ENCODE measurements at places on chromosomes 1 and 21.

DNA sequence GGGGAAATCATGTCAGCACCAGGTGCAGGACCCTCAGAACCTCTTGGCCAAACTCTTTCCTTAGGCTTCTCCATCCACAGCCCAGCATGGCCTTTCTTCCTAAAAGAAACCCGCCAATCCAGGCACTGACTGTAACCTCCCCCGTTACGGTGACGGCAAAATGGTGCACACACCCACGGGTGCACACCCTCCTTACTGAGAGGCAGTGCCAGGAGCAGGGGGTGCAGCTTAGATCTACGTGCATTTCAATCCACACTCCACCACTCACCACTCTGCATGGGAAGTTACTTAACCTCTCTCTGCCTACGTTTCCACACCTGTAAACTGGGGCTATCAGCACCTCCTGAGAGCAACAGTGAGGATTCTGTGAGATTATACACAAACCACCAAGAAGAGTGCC, 31.0 kb downstream of the SUSD4 start:
- DNase-seq, result no peak

GRCh38 chr1:235888119-235888643, 21.5 kb upstream of the LYST start:
- no peak for DNase-seq

DNA sequence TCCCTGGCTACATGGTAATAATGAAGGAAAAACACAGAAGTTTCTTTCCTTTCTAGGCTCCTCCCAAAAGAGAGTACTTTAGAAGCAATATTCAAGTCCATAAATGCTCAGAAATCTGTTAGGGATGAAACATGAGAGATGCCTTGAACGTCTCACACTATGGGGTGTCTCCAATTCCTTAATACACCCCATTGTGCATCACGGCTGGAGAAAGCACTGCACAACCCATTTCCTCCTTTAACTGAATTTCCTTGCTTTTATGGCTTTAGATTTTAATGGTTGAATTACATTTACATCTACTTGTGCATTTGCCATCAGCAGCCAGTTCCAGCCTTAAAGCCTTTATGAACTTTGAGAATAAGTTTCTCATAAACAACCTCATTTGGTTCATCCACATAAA, 498.9 kb upstream of the PTBP2 start:
- DNase-seq, result no peak

DNA sequence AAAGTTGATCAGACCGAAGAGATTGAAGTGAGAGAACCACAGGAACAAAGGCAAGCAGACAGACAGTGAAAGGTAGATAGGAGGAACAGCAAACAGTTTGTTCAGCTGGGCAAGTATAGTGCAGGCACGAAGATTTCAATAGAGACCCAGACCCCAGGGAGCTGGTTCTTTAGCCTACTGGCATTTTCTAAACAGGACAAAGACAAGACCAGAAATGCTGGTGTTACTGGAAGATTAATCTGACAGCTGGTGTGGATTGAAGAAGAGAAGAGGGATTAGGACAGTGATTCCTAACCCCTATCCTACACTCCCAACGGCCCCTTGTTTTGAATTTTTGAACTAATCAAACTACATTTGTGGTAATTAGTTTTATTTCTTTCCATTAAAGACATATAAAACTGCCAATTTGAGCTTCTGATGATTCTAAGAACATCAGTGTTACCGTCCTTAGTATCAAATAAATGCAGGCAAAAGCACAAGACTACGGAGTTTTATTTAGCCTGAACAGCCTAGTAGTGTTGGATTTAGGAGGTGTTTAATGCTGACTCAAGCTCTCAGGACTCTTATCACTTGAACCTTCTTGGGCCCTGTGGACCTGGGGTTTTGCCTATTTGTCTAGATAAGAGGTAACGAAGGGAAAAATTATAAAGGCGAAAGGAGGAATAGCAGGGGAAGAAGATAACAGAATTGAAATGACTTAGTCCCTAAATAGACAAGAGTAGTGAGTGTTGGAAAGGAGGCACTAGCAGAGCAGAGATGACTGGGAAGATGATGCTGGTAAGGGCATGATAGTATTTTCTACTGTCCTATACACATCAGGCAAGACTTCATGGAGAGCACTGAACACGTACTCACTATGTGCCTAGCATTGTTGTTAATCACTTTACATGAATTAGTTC, 2.0 kb downstream of the NPL start:
- no peak for DNase-seq

DNA sequence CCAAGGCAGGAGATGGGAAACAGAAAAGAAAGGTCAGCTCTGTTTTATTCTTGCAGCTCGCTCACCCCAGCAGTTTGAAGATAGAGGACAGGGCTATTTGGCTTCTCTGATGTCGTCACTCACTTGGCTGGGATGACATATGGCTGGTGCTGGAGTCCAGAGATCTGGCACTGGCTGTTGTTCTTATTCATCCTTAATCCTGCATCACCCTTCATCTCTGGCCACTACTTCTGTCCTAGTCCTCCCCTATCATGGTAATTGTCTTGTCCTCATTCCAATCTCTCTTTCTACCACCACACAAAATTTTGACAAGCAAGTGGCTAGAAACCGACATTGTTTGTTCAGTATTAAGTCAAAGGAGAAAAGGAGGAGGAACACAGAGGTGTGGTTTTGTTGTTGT, 103.8 kb upstream of the PDE4B start:
- DNase-seq, result no peak

DNA sequence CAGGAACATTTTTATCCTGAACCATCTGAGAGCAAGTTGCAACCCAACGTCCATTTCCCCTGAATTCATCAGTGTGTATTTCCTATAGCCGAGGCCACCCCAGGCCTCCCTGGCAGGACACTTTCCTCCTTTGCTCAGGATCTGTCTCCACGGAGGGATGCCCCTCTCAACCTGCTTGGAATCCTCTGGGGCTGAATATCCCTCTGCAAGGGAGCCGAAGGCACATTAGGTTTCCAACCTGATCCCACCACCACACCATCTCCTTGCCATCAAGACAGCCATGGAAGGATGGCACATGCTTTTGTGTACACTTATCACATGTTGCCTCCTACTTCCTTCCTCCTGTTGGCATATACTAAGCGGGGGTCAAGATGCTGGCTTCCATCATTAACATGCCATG, 74.8 kb upstream of the EDN2 start:
- no peak for DNase-seq

- no peak for DNase-seq
Measured at GRCh38 chr1:12171206-12172041, 4.6 kb downstream of the TNFRSF1B start.

DNA sequence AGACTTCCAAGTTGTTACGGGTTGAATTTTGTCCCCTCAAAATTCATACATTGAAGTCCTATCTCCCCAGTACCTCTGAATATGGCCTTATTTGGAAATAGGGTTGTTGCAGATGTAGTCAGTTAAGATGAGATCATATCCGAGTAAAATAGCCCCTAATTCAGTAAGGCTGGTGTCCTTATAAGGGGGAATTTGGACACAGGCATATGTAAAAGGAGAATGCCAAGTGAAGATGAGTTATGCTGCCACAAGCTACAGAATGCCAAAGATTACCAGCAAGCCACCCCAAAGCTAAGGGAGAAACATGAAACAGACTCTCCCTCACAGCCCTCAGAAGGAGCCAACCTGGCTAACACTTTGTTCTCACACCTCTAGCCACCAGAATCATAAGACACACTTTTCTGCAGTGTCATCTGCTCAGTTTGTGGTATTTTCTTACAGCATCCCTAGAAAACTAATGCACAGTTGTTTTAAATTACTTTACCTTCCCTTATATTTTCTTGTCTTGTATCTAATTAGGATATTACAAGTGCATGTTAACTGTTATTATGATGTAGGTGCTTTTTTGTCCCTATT, 43.3 kb upstream of the PRDX6 start:
- no peak for DNase-seq

GRCh38 chr1:209610631-209610905, 27.1 kb downstream of the CAMK1G start:
- no peak for DNase-seq

DNA sequence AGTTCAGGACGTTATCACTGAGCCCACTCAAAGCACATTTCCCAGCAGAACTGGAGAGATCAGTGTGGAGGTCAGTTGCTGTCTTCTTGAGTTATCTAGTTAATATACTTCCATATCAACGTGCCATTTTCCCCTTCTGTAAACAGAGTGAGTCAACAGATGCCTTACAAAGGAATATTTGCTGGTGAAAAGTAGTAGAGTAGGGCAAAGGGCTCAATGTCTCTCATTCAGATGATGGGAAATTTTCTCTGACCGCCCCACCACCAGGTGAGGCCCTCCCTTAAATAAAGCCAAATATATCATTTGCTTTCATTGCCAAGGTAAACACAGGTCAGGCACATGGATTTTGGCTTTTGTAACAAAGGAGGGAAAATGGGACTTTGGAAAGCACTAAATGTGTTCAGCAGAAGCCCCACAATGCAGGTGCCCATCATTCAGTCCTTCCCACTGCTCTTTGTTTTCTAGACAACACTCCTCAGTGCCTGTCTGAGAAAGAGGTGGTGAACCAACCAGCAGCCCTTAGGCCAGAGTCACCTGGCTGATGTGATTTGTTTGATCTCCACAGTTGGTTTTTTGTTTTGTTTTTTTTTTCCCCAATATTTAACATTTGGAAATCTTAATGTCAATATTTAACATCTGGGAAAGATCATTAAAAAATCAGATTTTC, 40.5 kb upstream of the SAMD13 start:
- no peak for DNase-seq

All from kidney glomerular epithelial cell (primary cell).